ENCODE measurements at places on chromosomes 13 and 19.

GRCh38 chr19:2811735-2812413 lies 7.8 kb upstream of the ZNF554 start:
- DNase-seq, result no peak

GRCh38 chr13:25489238-25489637 lies 117.5 kb downstream of the ATP8A2 start:
- DNase-seq, result no peak

DNA sequence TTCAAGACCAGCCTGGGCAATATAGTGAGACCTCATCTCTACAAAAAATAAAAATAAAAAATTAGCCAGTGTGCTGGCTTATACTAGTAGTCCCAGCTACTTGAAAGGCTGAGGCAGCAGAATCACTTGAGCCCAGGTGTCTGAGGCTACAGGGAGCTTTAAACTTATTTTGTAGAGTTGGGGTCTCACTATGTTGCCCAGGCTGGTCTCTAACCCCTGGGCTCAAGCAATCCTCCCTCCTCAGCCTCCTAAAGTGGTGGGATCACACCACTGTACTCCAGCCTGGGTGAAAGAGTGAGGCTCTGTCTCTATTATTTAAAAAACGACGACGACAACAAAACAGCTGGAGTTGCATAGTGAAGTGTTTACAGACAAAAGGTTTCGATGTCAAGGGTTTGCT lies 8.0 kb downstream of the RAB3D start:
- DNase-seq, result no peak

DNA sequence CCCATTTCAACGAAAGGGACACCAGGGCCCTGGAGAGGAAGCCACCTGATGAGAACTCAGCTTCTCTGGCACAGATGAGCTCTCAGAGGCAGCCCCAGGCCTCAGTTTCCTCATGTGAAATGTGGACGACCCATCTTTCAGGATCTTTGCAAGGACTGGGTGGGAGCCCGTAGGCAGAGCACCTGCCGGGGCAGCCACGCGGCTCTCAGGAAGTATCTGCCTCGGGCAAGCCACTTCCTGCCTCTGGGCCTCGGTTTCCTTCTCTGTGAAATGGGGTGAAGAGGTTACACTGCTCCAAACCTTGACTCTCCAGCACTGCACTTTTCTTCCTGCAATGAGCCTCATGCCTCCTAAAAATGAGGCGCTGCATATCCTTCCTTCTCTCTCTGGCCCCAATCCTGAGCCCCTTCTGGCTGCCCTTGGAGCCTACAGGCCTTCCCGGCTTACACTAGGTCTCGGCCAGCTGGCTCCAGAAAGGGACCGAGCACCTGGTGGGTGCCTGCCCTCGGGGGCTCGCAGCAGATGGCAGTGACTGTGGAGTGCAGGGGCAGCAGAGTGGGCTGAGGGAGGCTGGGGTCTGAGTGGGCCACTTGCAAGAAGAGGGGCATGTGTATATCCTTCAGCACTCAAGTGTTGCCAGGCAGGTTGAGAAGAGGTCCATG lies 3.5 kb downstream of the SSBP4 start:
- no peak for DNase-seq

GRCh38 chr13:80388506-80388905 lies 47.6 kb upstream of the SPRY2 start:
- no peak for DNase-seq

DNA sequence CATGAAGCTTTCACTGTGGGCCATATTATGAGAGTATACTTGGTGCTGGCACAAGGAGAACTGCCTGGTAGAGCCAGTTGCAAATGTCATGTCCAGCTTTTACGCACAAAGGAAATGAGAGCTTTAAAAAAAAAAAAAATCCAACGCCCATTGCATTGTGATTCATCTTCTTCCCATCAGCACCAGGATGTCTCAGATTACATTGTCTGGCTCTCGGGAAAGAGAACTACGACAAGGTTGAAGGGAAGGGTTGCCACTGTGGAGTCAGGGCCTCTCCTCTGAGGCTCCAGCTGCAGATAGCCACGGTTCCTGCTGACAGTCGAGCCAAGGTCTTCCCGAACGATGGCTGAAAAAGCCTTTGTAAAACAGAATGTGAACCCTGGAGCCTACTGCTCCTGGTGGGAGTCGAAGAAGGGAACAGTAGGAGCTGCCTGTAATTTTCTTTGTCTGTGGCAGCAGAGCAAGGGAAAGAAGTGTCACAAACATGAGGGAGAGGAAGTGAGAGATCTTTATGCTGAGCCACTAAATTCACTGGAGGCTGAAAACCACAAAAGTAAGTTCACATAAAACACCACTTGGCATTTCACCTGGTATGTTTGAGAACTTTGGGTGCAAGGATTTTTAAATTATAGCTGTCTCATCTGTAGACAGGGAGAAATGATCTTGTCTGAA lies 704.7 kb downstream of the DIAPH3 start:
- peak; percentile 41 for DNase-seq

GRCh38 chr13:98787996-98788395 lies 35.5 kb upstream of the SLC15A1 start:
- no peak for DNase-seq

DNA sequence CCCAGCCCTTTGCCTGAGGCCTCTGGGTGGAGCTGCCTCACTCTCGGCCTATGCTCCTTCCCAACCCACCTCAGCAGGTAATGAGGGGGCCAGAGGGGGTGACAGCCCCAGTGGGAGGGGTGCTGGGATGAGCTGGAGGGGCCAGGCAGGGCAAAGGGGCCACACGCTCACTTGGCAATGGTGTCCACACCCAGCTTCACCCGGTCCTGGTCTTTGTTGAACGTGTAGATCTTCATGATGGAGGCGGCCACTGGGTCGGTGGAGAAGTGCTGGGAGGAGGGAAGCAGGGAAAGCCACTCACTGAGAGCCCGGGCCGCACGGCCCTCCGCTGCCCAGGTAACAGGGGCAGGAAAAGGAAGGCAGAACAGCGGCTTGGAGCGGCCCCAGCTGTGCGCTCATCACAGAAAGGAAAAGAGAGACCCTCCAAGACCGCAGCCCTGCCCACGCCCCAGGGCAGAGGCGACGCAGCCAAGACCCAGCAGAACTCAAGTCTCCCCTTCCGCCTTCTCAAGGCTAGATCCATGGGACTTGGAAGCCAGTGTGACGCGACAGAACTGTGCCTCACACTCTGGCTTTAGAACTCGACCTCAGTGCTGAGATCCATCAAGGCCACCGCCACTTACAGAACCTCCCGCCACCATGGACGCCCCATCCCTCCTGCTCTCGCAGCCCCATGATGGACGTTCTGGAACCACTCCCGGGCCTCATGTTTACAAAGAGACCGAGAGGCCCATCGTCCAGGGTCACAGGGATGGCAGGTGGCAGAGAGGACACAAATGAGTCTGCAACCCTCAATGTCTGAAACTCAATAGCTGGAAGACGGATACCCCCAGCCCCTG lies 9.2 kb downstream of the UBXN6 start:
- DNase-seq, result no peak

GRCh38 chr13:84730376-84730775 lies 848.1 kb upstream of the SLITRK1 start:
- no peak for DNase-seq

- DNase-seq, result no peak
These were observed 34.7 kb upstream of the WDFY2 start for GRCh38 chr13:51549593-51549992.

DNA sequence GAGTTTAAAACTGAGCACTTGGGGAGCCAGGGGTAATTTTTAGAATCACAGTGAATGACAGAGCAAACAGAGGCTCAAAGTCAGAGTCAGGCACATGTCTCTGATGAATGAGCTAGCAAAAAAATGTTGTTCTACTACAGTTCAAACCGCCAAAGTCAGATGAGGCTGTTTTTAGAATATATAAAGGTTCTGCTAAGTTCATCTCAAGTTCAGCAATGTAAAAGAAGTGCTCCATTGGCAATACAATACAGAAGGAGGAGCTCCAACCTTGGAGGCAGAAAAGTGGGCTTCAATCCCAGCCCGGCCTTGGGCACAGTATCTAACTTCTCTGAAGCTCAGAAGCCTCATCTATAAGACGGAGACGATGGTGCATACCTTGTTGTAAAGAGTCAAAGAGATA lies 70.1 kb upstream of the IPO5 start:
- DNase-seq, result no peak

GRCh38 chr13:83204886-83205285 lies 677.4 kb downstream of the SLITRK1 start:
- no peak for DNase-seq

GRCh38 chr19:16861011-16861410 lies 27.8 kb upstream of the F2RL3 start:
- no peak for DNase-seq

DNA sequence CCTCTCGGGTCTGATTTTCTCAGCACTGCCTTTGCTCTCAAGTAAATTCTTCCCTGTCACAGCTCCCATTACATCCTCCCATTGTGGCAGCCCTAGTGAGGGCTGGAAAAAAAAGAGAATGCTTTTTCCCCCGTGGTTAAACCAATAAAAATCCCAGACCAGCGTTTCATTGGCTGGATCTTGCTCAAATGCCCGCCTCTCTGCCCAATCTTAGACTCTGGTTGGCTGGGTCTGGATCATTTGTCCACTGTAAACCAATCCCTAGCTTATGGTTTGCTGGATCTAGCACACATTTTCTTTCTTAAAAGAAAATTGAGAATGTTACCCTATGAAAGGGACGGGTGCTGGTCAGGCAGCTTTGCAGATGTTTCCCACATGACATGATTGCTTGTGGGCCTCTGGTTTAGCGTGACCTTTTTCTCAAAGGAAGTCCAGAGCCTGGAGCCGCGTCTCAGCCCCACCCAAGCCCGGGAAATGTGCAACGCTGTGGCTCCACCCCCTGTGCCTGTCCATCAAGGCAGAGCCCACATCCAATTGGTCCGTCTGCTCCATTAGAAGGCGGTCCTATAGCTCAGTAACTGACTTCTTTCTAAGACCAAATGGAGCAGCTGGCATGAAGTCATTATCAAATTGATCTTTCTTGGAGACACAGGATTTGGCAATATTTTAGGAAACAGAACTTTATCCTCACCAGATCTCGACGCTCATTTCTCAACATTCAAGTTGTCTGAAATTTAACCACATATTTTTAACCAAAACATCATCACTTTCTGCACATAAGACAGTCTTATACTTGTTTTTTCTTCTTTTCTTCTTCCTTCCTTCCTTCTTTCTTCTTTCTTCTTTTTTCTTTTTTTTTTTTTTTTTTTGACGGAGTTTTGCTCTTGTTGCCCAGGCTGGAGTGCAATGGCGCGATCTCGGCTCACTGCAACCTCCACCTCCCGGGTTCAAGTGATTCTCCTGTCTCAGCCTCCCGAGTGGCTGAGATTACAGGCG lies 2.6 kb upstream of the MCEMP1 start:
- peak; percentile 51 for DNase-seq

GRCh38 chr19:19642506-19643157 lies 825 bp downstream of the GMIP start:
- DNase-seq, result peak; percentile 46

DNA sequence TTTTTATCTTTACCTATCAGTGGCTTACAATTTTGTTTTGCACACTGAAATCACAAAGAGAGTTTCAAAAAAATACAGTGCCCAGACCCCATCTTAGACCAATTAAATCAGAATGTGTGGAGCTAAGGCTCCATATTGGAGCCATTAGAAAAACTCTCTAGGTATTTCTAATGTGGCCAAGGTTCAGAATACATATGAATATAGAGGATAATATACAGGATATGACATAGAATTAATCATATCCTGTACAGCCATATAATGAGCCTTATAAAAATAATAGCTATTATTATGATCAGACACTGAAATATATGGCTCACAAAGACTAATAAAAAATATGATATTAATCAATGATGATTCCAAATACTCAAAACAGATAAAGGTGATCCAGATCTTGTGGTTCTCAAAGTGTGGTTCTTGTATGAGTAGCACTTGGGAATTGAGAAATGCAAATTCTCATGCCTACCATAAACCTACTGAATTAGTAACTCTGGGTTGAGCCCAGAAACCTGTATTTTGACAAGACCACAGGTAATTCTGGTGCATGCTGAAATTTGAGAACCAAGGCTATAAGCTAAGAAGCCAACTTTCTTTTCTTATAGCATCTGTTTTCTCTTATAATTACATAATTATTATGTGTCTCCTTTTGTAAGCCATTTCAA lies 408.0 kb downstream of the DIAPH3 start:
- DNase-seq, result no peak

DNA sequence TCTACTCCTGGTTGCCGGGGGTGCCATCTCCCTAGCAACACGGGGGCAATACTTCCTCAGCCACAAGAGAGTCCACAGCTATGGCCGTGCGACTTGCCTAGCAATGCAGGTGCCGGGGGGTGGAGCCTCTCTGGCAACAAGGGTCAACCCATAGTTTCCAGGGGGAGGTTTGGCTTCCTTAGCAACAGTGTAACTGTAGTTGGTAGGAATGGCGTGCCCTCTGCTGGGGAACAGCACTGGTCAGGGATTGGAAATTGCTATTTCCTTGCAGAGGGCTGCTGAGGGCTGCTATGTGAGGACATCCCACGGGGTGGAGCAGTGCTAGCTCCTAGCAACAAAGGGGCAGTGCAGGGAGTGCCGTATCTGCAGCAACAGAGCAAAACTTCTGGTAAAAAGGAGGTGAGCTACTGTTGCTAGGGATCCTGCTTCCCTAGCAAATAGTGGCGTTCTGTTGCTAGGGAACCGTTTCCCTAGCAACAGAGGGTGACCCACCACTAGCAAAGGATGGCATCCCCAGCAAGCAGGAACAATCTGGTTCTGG lies 7.0 kb upstream of the TMC4 start:
- DNase-seq, result peak; percentile 27

- DNase-seq, result peak; percentile 98
These were observed 372 bp upstream of the ZNF699 start for GRCh38 chr19:9309974-9310446.

GRCh38 chr13:35252536-35253205 lies 223.8 kb downstream of the MAB21L1 start:
- no peak for DNase-seq

GRCh38 chr13:74850893-74851292 lies 631.1 kb downstream of the TBC1D4 start:
- no peak for DNase-seq

GRCh38 chr19:9705836-9706235 lies 30.9 kb upstream of the ZNF562 start:
- DNase-seq, result no peak

DNA sequence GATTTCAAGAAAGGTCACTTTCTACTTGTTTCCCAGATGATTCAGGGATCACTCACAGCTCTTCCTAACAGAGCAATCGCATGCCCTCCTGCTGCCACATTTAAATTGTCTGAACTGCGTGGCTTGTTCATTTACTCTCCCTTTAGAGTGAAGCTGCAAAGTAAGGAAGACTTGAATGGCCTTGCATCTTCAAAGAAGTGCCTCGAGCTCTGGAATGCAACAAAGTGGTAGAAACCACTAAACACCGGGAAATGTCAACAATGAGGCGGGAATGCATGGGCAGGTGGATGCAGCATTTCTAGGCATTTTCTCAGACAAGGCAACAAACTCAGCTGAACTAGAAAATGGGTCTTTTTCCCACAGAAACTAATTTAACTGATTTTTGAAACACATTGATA lies 10.3 kb upstream of the DACH1 start:
- no peak for DNase-seq

- DNase-seq, result no peak
These were observed 136.2 kb upstream of the ZNF536 start for GRCh38 chr19:30235946-30236345.

- DNase-seq, result no peak
These were observed 211.9 kb downstream of the NDFIP2 start for GRCh38 chr13:79692846-79693245.
